ENCODE measurements at places on chromosomes 4 and X. TPM values are rescaled to one million over a fixed set of nuclear protein-coding genes. Genes with fewer than 3 reads are reported as not detected.

FRMPD4 gene
- total RNA-seq = not detected

NUDT11 gene
- total RNA-seq = 3.9 TPM

DNA sequence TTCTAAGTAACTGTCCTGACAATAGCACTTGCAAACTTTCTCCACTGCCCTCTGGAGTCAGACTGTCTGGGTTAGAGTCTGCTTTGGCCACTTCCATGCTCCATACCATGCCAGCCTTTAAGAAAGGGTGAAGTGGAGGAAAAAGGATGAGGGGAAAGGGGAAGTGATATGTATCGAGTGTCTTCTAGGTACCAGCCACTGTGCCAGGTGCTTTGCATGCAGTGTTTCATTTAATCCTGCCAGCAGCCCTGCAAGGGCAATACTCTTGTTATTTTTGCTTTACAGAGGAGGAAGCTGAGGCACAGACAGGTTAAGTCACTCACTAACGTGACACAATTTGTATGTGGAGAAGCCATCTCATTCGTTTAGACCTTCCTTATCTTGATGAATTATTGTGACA is 55.6 kb downstream of the RTL9 start:
- no peaks in the 10 kb centered on the region for H3K36me3 ChIP-seq
- H3K27ac ChIP-seq = no peak overlapping the region

GRCh38 chr4:123127218-123127617 is 204.8 kb upstream of the NUDT6 start:
- DNase-seq = peak; percentile 67
- no peaks in the 10 kb centered on the region for H3K27me3 ChIP-seq
- H3K36me3 ChIP-seq = no peaks in the 10 kb centered on the region
- peaks cover 19% of the 10 kb centered on the region for H3K4me1 ChIP-seq
- H3K27ac ChIP-seq = peak overlapping the region; percentile 65
- no peak overlapping the region for H3K4me3 ChIP-seq

GRCh38 chrX:111854556-111855490 is 21.2 kb upstream of the TRPC5OS start:
- no peaks in the 10 kb centered on the region for H3K27me3 ChIP-seq
- no peak for DNase-seq
- no peaks in the 10 kb centered on the region for H3K36me3 ChIP-seq
- H3K27ac ChIP-seq = no peak overlapping the region

DNA sequence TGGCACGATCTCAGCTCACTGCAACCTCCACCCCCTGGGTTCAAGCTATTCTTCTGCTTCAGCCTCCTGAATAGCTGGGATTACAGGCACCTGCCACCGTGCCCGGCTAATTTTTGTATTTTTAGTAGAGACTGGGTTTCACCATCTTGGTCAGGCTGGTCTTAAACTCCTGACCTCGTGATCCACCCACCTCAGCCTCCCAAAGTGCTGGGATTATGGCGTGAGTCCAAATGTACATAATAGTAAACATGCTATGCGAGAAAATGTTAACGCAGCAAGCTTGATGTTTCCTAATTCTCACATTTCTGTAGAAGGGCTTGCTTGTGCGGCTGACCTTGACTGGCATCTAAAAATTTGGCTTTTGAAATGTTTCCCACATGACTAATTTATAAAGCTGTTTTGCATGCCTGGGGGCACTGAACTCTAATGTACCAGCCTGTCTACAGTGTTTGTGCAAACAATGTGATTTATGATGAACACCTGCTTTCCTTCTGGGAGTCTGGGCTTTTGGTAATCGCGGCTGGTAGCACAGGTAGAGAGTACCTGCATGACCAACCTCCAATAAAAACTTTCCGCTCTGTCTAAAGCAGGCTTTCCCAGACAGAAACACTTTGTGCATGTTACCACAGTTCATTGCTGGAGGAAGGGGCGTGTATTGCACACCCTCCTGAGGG is 216.8 kb downstream of the IL15 start:
- H3K27ac ChIP-seq = no peak overlapping the region
- DNase-seq = no peak
- H3K4me3 ChIP-seq = no peak overlapping the region
- no peaks in the 10 kb centered on the region for H3K36me3 ChIP-seq
- H3K4me1 ChIP-seq = no peaks in the 10 kb centered on the region
- no peaks in the 10 kb centered on the region for H3K27me3 ChIP-seq

DNA sequence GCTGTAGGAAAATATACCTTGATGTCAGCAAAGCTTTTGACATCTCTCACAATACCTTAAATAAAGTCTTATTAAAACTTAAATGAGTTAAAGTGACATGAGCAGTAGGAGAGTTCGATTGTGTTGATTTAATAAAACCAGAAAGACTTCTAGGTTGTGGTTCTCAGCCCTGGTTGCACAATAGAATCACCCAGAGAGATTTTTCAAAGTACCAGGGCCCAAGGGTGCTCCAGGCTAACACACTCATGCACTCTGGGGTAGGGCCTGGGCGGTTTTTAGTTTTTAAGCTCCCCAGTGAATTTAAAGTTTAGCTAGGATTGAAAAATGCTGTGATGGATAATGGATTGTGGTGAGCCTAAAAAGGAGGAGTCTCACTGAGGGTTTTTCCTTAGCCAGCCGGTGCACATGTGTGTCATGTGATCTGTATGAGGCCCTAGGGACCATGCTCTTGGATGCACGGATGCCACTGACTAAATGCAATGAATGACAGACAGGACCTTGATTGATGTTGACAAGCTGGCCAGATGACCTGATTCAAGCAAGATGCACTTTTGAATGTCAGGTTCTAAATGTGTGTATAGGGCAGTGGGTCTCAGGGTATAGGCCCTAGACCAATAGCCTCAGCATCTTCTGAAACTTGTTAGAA is 185.0 kb downstream of the PTTG2 start:
- no peaks in the 10 kb centered on the region for H3K4me1 ChIP-seq
- H3K27me3 ChIP-seq = no peaks in the 10 kb centered on the region
- no peaks in the 10 kb centered on the region for H3K36me3 ChIP-seq
- no peak overlapping the region for H3K4me3 ChIP-seq
- DNase-seq = no peak

- peak overlapping the region; percentile 61 for H3K27ac ChIP-seq
- peaks cover 22% of the 10 kb centered on the region for H3K4me1 ChIP-seq
- peaks cover 2% of the 10 kb centered on the region for H3K36me3 ChIP-seq
- no peak overlapping the region for H3K4me3 ChIP-seq
- DNase-seq = no peak
- H3K27me3 ChIP-seq = no peaks in the 10 kb centered on the region
Observed at GRCh38 chr4:168451331-168451730, 29.0 kb downstream of the DDX60L start.

DNA sequence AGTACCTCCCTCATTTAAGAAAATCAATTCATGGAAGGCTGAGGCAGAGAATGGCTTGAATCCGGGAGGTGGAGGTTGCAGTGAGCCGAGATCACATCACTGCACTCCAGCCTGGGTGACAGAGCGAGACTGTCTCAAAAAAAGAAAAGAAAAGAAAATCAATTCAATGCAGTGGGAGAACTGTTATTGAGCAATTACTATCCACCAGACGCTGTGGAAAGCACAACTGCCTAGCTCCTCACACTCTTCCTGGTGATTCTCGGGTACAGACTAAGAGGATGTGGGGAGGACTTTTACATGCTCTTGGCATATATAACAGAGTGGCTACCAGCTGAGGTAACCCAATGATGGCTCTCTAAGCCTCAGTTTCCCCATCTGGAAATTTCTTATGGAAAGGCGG is 2.7 kb upstream of the TMSB4X start:
- no peaks in the 10 kb centered on the region for H3K27me3 ChIP-seq
- H3K4me3 ChIP-seq = no peak overlapping the region
- H3K36me3 ChIP-seq = no peaks in the 10 kb centered on the region
- DNase-seq = no peak
- H3K4me1 ChIP-seq = peaks cover 41% of the 10 kb centered on the region
- H3K27ac ChIP-seq = peak overlapping the region; percentile 68

All from endothelial cell of umbilical vein (primary cell).